ENCODE measurements at places on chromosomes 5 and 9.

- peak; percentile 31 for DNase-seq
Observed at GRCh38 chr5:160423099-160423498, 1.4 kb downstream of the PTTG1 start.

DNA sequence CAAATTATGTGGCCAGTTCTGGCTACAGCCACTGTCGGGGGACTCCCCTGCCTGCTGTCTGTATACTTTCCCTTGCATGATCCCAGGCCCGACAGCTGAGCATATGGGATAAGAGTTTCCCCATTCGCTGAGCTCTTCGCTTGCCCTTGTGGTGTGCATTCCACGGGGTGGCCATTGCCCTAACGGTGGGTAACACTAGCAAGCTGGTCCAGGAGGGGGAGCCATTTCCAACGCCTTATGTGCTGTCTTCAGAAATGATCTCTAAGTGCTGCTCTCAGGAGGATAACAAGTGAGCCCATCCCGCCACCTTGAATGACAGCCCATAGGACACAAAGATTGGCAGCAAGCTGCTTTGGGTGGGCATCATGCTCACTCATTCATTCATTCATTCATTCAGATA is 190.9 kb downstream of the FSTL4 start:
- DNase-seq, result peak; percentile 19

DNA sequence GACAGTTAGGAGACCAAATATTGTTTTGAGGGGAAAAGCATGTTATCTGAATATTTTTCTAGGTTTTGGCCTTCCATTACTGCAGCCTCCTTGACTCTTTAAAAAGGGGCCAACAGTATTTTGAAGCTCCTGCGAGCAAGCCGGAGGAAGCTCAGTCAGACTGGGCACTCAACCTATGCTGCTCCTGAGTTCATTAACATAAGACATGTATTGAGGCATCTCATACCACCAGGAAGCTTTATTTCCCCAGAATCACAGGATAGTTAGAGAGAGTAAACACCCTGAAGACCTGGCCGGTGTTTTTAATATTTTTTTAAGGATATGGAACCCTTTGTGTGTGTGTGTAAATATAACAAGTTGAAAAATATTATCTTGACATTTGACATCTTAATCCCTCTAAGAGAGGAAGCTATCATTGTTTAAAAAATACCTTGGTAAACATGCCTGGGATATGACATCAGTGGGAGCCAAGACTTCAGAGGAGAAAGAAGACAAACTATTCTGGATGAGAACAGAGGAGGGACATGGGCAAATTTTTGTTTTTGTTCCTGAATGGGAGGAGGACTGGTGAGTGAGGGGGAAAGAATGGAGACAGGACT is 139.3 kb upstream of the SLIT3 start:
- no peak for DNase-seq

GRCh38 chr9:19623941-19624340 is 164.9 kb downstream of the SLC24A2 start:
- no peak for DNase-seq

DNA sequence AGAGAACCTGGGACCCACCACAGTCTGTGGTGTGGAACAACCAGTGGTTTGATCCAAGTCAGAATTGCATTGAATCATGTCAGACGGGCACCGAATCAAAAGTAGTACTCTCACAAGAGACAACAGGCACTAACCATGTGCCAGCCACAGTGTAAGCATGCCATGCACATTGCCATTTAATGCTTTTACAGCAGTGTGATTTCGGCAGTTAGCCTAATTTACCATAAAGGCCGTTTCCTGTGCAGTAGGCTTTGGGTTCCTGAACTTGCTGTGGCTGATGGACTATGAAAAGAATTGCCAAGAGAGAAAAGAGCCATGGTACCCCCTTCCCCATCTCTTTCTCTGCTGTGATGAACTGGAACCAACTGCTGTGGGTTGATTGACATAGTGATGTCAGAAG is 540.6 kb downstream of the EBF1 start:
- no peak for DNase-seq

DNA sequence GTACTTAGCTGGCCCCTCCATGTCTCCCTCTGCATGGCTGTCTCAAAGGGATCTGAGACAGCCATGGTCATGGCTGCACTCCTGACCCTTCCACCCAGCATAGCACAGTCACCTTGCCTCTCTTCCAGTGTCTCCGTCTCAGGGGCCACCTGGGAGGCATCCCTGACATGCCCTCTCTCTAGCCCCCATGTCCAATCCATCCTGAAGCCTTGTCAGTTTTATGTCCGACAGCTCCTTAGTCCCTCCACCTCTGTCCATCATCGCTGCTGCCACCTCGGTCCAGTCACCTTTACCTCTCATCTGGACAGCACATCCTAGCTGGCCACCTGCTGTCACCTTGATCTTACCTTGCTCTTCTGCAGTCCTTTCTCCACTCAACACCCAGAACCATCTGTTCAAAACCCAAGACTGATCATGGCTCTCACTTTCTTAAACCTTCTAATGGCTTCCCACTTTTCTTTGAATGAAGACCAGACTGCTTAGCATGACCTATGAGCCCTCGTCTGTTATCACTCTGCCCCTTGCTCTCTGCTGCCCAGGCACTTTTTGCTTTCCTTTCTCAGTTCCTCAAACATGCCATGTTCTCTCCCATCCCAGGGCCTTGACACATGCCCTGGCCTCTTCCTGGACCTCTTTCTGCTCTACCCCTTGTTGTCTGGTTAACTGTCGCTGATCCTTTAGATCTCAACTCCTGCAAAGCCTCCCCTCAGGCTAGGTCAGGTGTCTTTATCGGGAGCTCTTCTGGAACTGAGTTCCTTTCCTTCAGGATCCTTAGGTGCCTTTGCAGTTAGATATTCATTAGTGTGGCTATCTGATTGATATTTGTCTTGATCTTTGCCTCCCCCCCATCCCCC is 181.8 kb upstream of the PITX1 start:
- DNase-seq, result no peak

GRCh38 chr9:1217076-1217475 is 166.9 kb downstream of the DMRT2 start:
- no peak for DNase-seq

DNA sequence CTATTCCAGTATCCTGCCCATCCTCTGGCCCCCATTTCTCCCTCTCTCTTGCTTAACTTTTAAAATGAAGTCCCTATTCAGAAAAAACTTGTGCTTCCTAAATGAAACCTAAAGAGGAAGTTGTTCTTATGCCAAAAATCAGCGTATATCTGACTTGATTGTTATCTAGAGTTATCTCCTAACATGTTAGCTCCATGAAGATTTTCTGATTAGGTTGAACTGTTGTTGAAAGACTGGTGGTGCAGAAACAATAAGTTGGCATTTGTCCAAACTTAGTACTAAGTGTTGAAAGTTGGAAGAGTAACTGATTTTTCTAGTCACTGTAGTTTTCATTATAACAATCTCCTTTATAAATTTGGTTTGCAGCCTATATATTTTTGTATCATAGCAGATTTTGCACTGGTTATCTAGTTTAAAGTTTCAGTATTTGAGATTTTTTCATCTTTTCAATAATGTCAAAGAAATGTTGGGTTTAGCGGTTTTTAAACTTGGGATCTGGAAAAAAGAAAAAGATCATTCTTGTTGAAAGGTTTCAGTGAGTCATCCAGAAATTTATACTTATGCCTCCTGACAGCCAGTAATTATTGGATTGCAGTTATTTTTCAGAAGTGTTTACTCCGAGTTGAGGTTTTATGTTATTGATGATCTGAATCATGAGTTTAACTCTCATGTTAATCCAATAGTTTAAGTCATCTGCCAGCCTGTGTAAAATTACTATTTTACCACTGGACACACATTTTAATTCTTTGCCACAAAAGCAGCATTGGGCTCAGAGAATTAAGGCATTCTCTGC is 60.6 kb downstream of the PAM start:
- DNase-seq, result no peak

DNA sequence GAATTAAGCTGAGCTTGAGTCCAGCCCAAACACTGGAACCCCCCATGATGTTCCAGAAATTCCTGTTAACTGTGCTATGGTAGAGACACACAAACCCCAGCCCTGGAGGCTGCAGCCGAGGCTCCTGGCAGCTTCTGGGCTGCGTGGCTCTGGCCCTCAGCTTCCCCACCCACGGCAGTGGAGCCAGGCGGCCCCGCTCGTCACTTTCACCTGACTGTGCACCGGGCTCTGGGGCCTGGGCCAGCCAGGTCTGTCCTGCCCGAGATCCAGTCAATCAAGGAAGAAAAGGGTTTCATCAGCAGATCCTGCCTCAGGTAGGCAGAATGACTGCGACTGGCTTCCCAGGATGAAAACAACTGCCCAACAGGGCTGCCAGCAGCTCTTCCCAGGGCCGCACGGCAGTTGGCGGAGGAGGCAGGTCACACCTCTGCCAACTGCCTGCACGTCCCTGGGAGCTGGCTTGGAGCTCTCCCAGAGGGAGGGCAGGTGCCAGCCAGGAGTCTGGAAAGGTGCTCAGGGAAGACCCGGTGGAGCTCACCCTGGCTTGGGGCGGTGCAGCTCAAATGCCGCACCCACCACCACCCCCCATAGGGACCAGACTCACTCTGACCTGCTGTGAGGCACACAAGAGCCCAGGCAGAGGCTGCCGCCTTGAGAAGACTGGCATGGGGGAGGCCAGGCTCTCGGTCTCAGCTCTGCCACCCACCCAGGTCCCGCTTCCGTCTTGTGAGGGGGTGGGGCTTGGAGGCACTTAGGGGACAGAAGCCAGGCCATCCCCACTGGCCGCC is 20.7 kb downstream of the BRD3 start:
- DNase-seq, result no peak

DNA sequence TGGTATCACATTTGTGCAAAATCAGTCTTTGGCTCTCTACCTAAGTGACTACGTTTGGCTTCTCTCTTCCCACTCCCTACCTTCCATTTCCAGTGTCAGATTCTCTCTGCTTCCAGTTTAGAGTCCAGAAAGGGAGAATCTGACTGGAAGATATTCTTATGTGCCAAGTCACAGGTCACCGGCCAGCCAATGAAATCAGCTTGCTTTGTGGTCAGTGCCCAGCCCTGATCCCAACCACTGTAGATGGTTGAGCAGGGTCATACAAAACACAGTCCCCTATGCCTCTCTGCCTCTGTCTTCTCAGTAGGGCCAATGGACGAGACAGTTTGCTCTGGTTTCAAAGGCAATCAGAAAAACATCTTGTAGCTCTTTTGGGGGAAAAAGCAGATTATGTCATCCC is 15.6 kb upstream of the EPB41L4B start:
- no peak for DNase-seq

DNA sequence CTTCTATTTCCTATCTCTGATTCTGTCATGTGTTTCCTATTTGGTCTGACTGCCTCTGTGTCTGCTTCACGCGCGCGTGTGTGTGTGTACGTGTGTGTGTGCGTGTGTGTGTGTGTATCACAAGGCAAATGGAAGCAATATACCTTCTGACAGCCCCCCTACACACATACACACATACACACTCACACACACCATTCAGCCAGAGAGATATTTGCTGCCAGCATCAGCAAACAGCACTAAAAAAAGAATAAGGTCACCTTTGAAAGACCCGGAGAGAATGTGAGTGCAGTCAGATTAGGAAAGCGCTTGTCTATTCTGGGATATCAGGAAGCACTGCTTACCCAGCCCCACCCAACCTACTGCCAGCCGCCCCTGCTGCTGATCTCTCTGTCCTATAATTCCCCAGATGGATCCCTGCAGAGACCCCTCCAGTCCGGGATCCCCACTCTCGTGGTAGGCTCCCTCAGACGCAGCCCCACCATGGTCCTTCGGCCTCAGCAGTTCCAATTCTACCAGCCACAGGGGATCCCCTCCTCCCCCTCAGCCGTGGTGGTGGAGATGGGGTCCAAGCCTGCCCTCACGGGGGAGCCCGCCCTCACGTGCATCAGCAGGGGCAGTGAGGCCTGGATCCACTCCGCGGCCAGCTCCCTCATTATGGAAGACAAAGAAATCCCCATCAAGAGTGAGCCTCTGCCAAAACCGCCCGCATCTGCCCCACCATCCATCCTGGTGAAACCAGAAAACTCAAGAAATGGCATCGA is 45.7 kb downstream of the PLAC8L1 start:
- peak; percentile 26 for DNase-seq

DNA sequence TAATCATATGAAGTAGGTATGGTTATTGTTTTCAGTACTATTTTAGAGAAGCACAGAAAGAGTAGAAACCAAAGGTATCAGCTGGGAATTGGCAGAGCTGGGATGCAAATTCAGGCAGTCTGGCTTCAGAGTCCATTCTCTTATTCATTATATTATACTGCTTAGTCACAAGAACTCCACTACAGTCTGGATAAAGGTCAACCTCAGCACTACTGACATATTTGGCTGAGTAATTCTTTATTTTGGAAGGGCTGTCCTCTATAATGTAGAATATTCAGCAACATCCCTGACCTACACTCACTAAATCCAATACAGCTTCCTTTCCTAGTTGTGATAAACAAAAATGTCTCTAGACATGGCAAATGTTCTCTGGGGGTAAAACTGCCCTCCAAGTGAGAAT is 37.6 kb downstream of the PTGER4 start:
- no peak for DNase-seq

GRCh38 chr9:126420135-126420534 is 93.5 kb downstream of the MVB12B start:
- DNase-seq, result no peak

GRCh38 chr5:9692576-9692975 is 62.4 kb upstream of the TAS2R1 start:
- DNase-seq, result no peak
